ENCODE measurements at places on chromosomes 1 and 21.

DNA sequence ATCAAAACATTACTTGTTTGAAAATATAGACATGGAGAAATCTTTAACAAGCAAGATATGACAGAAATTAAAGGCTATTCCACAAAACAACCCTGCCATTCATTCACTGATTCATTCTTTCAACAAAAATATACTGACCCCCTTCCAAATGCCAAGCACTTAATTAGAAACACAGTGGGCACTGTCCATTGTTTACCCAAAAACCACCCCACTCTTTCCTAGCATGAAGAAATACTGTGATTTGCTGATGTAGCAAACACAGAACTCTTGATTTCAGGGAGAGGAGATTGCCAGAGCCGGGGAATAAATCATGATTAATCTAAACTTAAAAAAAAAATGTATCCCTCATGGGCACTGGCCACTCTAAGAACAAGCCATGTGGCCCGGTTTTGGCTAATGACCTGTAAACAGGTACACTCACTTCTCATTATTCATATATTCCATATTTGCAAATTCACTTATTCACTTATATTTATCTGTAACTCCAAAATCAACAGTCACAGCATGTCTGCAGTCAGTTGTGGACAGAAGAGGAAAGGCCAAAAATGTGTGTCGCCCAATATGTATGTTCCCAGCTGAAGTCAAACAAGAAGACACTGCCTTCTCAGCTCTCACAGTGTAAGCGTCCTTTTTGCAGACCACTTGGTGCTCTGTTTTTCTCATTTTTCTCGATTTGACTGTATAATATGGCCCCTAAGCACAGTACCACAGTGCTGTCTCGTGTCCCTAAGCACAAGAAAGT, 133.1 kb downstream of the SMYD3 start:
- no peak for DNase-seq

GRCh38 chr1:11831945-11832725, 15.4 kb downstream of the NPPA start:
- peak; percentile 73 for DNase-seq

DNA sequence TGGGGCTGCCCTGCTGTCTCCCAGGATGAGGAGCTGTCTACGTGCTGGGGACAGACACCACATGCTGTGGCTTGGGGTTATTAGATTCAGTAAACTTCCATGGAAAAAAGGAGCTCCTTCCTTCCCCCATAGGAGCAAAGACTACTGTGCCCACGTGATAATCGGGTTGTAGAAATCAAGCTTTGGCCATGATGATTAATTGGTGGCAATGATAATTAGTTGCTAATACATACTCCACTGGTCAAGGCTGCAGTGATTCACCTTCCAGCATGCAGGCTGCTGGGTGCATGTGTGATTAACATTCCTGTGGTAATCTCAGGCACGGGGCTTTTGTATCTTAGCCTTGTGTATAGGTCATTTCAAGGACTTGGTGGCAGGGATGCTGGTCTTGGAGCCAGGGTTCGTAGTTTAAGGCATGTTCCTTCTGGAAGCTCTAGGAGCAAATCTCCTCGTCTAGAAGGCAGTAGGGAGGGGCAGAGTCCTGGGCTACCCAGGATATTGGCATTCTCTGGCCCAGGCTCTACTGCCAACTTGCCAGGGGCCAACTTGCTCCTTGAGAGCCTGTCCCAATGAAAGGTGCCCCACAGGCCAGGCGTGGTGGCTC, 41.4 kb downstream of the TMCO4 start:
- DNase-seq, result no peak

GRCh38 chr1:179087665-179088064, 5.8 kb downstream of the TOR3A start:
- no peak for DNase-seq

DNA sequence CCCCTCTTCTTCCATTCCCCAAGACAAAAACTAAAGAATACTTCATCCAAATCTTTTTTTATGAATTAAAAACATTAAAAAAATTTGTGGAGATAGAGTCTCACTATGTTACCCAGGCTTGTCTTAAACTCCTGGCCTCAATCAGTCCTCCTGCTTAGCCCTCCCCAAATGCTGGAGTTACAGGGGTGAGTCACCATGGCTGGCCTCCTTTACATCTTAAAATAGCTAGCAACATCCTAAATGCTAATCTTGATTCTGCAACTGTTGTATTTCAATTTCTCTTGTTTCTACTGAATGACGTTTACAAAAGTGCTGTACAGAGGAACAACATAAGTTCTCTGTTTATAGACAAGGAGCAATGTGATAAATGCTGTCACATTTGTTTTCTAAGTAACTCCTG, 483.5 kb downstream of the ADGRL2 start:
- no peak for DNase-seq

- DNase-seq, result no peak
Observed at GRCh38 chr1:197600751-197601150, 174.5 kb downstream of the DENND1B start.

GRCh38 chr1:41743366-41743765, 175.4 kb downstream of the HIVEP3 start:
- DNase-seq, result no peak

DNA sequence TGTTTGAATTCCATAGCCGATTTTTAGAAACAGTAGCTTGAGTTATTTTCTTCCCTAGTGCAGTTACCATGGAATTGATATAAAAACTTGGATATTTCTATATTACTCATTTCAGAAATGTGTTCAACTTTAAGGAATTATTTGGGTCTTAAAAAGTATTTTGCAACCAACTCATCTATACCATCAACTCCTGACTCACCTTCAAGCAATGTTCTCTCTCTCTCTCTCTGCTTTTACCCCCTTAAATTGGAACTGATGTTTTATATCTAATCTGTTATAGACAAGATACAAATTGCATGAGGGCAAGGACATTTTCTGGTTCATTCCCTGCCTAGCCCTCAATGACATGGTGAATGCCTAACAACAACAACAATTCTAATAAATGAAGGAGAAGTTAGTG, 214.7 kb upstream of the NRIP1 start:
- DNase-seq, result no peak

GRCh38 chr21:39453571-39454179, 1.9 kb downstream of the SH3BGR start:
- no peak for DNase-seq

DNA sequence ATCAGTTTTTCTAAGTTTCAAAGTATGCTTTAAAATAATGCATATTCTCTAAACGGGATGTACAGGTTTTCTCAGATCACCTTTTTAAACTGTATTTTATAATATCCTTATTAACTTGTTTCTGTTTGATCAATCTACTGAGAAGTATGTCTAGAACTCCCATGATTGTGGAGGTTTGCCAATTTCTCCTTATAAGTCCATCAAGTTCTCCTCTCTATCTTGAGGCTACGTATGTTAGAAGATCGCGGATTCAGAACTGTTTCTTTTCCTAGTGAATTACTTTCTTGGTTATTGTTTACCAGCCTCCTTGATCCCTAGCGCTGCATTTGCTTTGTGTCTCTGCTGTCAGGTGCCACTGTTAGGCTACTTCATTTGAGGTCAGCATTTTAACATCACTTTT, 89.2 kb downstream of the NPHP4 start:
- no peak for DNase-seq

DNA sequence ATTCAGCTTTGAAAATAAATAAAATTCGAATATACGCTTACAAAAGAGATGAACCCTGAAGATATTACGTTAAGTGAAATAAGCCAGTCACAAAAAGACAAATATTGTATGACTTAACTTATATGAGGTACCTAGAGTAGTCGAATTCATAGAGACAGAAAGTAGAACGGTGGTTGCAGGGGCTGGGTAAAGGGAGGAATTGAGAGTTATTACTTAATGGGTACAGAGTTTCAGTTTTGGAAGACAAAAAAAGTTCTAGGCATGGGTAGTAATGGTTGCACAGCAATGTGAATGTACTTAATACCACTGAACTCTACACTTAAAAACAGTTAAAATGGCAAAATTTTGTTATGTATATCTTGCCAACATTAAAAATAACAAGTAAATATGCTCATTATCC, 48.6 kb upstream of the ZNHIT6 start:
- no peak for DNase-seq

- DNase-seq, result no peak
Observed at GRCh38 chr21:43361493-43362296, 65.2 kb downstream of the SIK1 start.

DNA sequence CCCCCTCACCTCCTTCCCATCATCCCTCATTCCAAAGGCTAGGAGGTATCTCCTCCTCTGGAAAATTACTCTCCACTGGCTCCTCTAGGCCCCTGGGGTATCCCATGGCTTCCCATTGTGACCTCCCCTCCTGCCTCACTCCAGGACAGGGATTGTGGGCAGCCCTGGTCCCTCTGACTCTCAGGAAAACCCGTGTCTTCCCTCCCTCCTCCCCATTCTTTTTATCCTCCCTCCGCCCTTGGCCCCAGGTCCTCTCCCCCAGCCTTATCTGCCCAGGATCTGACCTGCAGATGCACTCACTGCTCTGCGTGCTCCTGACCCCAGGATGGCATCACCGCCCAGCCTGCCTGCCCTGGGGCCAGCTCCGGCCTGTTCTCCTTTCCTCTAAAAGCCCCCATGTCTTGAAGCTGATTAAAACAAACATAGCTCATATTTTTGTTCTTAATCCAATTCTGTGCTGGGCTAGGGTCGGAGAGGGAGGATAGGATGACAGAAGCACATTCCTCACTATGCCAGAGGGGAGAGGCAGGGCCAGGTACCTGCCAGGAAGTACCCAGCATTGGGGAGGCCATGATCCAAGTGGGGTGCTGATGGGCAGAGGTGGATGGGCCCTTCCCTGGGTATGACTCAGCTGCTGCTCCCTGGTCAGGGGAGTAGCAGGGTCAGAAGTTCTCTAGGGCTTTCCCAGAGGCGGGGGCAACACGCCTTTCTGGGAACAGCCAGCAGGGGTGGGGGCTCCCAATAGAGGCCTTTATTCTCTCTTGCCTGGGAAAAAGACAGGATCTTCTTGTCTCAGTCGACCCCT, 13.8 kb upstream of the UBL4B start:
- no peak for DNase-seq

GRCh38 chr1:164780111-164780812, 221.3 kb downstream of the PBX1 start:
- no peak for DNase-seq

DNA sequence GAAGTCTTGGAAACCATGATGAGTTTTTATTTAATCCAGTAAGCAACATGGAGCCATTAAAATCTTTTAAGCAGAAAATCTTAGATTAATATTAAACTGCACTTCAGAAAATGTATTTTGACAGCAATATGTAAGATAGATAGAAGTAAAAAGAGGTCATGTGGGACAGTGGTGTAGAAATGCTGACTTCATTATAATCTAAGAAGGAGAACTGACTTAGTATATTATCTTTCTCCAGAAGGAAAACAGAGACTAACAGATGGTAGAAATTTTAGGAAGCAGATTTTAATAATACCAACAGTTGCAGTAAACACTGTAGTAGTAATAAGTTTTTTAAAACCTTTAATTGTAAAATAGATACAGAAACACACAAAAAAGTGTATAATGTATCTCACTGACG, 272.9 kb downstream of the TPR start:
- DNase-seq, result no peak

GRCh38 chr1:6212193-6212959, 6.5 kb downstream of the RNF207 start:
- DNase-seq, result no peak

DNA sequence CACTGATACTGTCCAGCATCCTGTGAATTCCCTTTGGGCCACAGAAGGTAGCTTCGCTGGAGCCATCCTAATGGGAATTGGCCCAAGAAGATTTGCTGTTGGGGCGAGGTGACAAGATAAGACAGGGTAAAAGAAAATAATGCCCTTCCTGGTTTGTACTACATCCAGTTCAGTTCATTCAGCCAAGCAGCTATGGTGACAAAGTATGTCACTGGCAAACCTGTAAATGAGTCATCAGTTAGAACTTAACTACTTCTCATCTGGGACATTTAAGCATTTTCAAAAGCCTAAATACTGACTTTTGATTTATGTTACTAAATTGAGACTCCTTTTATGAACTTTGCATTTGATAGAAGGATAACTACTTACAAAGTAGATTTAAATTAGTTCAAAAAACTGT, 54.2 kb downstream of the WDR64 start:
- DNase-seq, result no peak

GRCh38 chr1:145707183-145707867, at the start of gene PDZK1:
Gene PDZK1 (minus strand): TSS chr1:145707368. CDS start chr1:145688021, 19,347 bp downstream.
- DNase-seq, result no peak

DNA sequence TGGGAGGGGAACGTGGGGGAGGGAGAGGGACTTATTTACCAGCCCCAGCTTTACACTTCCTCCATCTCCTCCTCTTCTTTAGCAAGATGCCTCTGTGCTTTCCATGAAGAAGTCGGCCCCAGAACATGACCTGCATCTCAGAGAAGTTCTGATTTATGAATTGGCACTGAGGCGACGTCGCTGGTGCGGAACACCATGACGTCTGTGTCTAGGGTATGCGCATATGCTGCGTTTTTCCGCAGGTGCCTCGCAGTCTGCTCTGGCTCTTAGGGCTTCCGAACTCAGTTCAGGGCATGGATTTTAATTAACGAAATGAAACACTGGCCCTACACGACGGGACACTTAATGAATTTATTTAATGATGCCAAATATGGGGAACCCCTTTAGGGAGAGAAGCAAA, 510.3 kb downstream of the SMYD3 start:
- DNase-seq, result no peak

- no peak for DNase-seq
Observed at GRCh38 chr21:42405064-42406013, 1.6 kb downstream of the UBASH3A start.

DNA sequence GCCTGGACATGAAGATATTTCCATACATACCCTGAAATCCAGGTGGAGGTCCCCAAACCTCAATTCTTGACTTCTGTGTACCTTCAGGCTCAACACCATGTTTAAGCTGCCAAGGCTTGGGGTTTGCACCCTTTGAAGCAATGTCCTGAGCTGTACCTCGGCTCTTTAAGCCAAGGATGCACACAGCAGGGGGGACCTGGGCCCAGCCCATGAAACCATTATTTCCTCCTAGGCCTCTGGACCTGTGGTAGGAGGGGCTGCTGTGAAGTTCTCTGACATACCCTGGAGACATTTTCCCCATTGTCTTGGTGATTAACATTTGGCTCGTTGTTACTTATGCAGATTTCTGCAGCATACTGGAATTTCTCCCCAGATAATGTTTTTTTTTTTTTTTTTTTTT, 184.3 kb upstream of the RGS18 start:
- DNase-seq, result no peak

- no peak for DNase-seq
Observed at GRCh38 chr1:203733009-203733863, 31.7 kb upstream of the LAX1 start.

Measured in NCI-H2081 (cell line).